LHCN-M2 (cell line): ENCODE measurements at places on chromosomes 5 and 9. TPM values are rescaled to one million over a fixed set of nuclear protein-coding genes. Genes with fewer than 3 reads are reported as not detected.

The PCDHGB1 gene
- total RNA-seq: 6.8 and 8.1 TPM in 2 replicates

The UTP15 gene
- 28.3 and 31.6 TPM in 2 replicates for total RNA-seq

The ZBTB26 gene
- 2.1 and 4.2 TPM in 2 replicates for total RNA-seq

GRCh38 chr5:177482359-177482795 is 8.9 kb upstream of the DBN1 start:
- DNase-seq: no peak

DNA sequence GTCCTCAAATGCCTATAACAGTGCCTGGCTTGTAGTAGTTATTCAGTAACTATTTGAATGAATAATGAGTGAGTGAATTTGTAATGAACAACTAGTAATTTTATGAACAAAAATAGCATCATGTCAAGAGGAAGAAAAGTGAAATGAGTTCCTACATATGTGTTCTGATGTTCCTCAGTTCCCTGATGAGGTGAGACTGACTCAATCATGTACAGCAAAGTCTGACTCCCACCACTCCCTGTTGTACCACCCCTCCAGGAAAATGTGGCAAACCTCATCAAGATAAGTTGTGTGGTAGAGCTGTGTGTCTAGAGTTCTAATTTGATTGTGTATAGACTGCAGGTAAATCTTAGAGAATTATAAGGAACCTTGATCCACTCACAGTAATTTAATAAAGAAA is 201.6 kb downstream of the GOLPH3 start:
- DNase-seq: no peak

GRCh38 chr9:72274916-72275315 is 90.1 kb downstream of the ZFAND5 start:
- no peak for DNase-seq

DNA sequence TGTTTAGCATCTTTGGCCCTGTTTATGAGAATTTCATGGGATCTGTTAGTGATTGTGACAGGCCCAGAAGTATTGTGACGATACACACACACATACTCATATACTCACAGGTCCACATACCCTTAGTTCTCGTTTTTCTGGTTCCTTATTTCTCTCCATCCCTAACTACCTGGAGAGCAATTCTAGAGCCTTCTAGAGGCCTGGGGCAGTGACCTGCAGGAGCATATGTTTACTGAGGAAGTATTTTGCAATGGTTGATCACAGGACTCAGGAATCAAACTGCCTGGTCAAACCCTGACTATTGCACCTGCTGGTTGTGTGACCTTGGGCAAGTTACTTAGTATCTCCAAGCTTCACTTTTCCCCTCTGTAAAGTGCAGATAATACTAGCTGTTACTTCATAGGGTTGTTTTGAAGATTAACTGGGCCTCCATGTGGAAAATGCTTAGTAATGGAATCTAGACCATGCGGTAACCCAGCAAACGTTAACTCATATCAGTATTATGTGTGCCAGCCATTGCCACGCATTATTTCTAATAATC is 8.7 kb downstream of the PAPPA start:
- DNase-seq: no peak

- no peak for DNase-seq
Observed at GRCh38 chr5:147617711-147618350, 108.0 kb upstream of the DPYSL3 start.

DNA sequence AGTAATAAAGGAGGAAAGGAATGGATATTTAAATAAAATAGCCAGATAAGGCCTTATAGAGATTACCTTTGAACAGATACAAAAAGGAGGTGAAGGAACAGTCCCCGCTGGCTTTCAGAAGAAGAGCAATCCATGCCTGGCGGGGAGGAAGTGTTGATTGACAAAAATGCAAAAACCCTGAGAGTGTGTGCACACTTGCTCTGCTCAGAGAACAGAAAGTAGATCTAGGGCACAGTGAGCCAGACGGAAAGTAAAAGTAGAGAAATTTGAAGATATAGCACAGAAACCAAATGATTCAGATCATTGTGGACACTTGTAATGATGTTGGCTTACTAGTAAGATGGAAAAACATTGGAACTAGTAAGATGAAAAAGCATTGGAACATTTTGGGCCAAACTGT is 720.6 kb downstream of the PTPRD start:
- DNase-seq: no peak

- DNase-seq: no peak
Observed at GRCh38 chr5:150431048-150431447, 18.3 kb upstream of the CD74 start.

- DNase-seq: peak; percentile 5
Observed at GRCh38 chr9:26043431-26043830, 365.2 kb upstream of the TUSC1 start.

- no peak for DNase-seq
Observed at GRCh38 chr5:170249355-170249754, 16.6 kb downstream of the C5orf58 start.

DNA sequence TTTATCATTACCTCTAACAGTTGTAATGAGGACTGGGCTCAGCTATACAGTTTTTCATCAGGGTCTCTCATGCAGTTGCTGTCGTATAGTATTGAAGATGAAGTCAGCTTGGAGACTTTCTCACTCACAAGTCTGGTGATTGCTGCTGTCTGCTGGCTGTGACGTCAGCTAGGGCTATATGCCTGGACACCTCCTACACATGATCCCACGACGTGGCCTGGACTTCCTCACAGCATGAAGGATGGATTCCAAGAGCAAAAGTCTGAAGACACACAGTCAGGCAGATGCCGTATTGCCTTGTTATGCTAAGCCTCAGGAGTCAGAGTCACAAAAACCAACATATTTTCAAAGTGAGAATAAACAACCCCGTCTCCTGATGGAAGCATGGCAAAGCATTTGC is 193.3 kb downstream of the LURAP1L start:
- no peak for DNase-seq
